ENCODE measurements at places on chromosomes 7 and 10.

GRCh38 chr10:131009791-131010190 is 301.7 kb downstream of the TCERG1L start:
- no peak for DNase-seq

GRCh38 chr7:155416646-155417380 is 41.1 kb upstream of the EN2 start:
- no peak for DNase-seq

- no peak for DNase-seq
These were observed 14.5 kb upstream of the ZNF862 start for GRCh38 chr7:149823631-149824199.

- no peak for DNase-seq
These were observed 9.3 kb downstream of the ZNF277 start for GRCh38 chr7:112215787-112216186.

All from nucleus accumbens (tissue), 56 donors.